AG04450 (cell line): ENCODE measurements at places on chromosomes 4 and X. TPM values are rescaled to one million over a fixed set of nuclear protein-coding genes. Genes with fewer than 3 reads are reported as not detected.

Gene ARX
- not detected in 2 replicates for polyA plus RNA-seq

Gene TRO
- polyA plus RNA-seq = 60.0 and 63.2 TPM in 2 replicates

Gene UCHL1
- polyA plus RNA-seq = 1,755 and 1,872 TPM in 2 replicates

Gene PPP2R2C
- 0.07 TPM in 1 of 2 replicates, not detected in the other for polyA plus RNA-seq

Gene PRSS12
- 142 and 155 TPM in 2 replicates for polyA plus RNA-seq

Gene DNAAF6
- not detected in 2 replicates for polyA plus RNA-seq

Gene AVPR2
- polyA plus RNA-seq = not detected in 2 replicates

Gene PNMA6A
- 0.15 and 0.30 TPM in 2 replicates for polyA plus RNA-seq
